ENCODE measurements at places on chromosomes 4 and X.

- no peak for DNase-seq
These were observed 133.6 kb upstream of the VAMP7 start for GRCh38 chrX:155747520-155747919.

- peak; percentile 74 for DNase-seq
These were observed 106.0 kb upstream of the PLAC1 start for GRCh38 chrX:134764202-134764785.

DNA sequence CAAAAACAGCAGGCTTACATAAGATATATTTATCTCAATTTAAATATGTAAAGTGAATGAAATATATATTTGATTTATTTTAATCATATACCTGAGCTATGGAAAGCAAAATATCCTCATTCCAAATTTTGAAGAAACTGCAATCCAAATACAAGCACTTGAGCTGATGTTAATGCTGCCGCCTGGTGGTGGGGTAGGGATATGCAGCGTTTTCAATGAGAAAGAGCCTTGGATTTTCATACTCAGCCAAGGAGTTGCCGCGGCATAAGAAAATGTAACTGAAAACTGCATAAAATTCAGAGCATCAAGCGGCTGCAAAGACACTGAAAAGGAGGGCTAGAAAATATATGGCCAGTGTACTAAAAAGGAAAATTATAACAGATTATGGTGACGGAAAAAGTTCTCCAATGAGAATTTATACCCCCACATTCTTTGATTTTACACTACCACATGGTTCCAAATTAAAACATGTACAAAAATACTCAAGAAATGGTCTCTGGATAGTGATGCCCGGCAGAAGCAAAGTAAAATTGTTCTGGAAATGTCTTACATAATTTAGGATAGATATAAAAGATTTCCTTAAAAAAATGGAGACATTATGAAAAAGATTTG lies 660.3 kb upstream of the PITX2 start:
- DNase-seq, result peak; percentile 67

DNA sequence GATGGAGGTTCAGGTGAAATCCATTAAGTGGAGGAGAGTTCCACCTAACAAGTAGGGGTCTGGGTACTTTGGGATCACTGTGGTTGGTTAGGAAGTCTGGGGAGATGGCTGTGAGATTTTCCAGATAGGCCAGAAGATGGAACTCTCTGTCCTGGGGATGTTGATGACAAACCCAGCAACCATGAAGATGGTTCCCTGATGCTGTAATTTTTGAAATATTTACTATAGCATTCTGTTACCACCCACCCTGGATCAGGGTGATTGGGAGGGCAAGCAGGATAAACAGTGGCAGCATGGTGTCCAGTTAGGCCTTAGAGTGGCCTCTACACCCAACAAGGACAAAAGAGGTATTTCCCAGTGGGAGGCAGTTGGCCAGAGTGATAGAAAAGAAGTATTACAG lies 15.9 kb upstream of the NELFA start:
- no peak for DNase-seq

GRCh38 chr4:108359986-108360681 lies 191.4 kb upstream of the LEF1 start:
- DNase-seq, result no peak

GRCh38 chrX:15617111-15617510 lies 16.4 kb upstream of the ACE2 start:
- DNase-seq, result no peak

GRCh38 chrX:11464836-11465463 lies 171.7 kb downstream of the AMELX start:
- DNase-seq, result peak; percentile 49

DNA sequence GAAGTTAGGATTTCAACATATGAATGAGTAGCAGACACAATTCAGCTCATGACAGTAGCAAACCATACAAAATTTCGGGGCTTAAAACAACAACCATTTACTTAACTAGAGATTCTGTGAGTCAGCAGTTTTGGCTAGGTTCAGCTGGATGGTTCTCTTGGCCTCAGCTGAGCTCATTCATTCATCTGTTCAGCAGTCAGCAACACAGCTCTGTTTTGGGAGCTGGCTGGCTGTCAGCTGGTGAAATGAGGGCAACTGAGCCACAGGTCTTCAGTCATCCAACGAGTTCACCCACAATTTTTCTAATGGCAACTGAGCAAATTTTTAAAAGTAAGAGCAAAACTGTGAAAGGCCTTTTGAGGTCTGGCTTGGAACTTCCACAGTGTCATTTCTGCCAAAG lies 2005.1 kb upstream of the AGA start:
- DNase-seq, result no peak

DNA sequence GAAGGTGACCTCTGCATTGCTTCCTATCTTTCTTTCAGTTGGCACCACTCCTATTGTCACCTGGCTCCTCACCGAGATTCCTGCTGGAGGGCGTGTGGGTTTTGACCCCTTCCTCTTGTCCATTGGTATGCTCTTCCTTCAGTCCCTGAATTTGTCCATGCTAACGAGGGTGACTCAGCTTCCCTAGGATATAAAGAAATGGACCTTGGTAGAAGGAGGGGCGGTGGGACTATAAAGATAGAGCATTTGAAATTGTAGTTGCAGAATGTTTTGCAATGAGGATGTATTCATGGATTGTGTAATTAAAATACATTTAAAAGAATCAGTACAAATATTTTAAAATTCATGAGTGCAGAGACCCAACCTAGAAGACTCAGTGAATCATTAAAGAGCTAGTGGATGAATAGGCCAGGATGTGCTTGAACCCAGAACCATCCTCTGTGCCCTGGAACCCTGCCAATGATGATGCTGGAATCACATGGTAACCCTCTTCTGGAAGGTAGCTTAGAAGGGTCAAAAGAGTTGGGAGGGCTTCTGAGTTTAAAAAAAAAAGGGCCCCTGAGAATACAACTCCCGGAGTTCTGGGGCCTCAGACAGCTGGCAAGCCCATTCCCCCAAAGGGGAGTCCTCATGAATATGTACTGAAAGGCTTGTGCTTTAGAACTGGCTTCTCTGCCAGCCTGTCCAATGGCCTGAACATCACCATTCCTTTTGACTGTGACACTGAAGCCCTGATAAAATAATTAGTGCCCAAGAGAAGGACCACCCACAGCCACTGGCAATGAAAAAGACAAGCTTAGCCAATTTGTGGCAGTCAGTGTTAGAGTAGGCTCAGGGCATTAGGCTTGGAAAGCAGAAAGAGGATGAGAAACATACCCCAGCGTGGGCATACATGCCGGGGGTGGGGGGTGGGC lies 8.0 kb downstream of the XPNPEP2 start:
- no peak for DNase-seq

GRCh38 chr4:89312066-89312465 lies 4.5 kb upstream of the GPRIN3 start:
- DNase-seq, result no peak

DNA sequence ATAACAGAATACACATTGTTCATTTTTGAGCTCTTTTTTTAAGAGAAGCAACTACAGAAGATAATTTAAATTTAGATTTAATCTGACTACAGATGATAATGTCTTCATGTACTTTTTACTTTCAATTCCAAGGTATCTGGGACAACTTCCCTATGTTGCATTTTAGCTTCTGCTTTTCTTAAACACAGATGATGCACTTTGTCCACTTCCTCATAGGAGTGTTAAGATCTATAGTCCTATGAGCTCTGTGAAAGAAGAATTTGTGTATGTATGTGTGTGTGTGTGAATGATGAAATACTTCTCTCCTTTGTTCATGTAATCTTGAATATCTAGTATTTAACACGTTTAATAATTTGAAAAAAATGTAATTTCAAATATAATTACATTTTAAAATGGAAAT lies 5.3 kb upstream of the FHIP1A start:
- DNase-seq, result no peak

GRCh38 chrX:94576367-94577004 lies 902.5 kb downstream of the FAM133A start:
- peak; percentile 2 for DNase-seq

GRCh38 chrX:148600131-148600530 lies 99.7 kb downstream of the AFF2 start:
- peak; percentile 96 for DNase-seq

DNA sequence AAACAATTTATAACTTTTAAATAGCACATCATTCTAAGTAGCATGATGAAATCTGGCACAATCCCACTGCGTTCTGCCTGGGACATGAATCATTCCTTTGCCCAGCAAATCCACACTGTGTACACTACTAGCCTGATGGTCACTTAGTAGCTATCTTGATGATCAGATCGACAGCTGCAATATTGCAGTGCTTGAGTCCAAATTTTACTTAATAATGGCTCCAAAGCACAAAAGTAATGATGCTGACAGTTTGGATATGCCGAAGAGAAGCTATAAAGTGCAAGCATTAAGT lies 86.6 kb upstream of the NPNT start:
- no peak for DNase-seq

GRCh38 chrX:118761939-118762707 lies 34.7 kb downstream of the IL13RA1 start:
- DNase-seq, result peak; percentile 2

- no peak for DNase-seq
These were observed 15.0 kb downstream of the ACSL1 start for GRCh38 chr4:184810720-184811119.

- no peak for DNase-seq
These were observed 34.1 kb upstream of the MXD4 start for GRCh38 chr4:2295900-2296442.

- DNase-seq, result no peak
These were observed 88.0 kb upstream of the XAGE2 start for GRCh38 chrX:52280812-52281211.

All from NCI-H82 (cell line).